SW 1271 (cell line): ENCODE measurements at places on chromosomes 7 and 10.
A peak's percentile ranks its signal among the peaks of the same experiment; 100 is the strongest.

- no peak for DNase-seq
These were observed 52.6 kb downstream of the CHST3 start for GRCh38 chr10:72016608-72017300.

- no peak for DNase-seq
These were observed 99.8 kb upstream of the KIF5B start for GRCh38 chr10:32156031-32156495.

DNA sequence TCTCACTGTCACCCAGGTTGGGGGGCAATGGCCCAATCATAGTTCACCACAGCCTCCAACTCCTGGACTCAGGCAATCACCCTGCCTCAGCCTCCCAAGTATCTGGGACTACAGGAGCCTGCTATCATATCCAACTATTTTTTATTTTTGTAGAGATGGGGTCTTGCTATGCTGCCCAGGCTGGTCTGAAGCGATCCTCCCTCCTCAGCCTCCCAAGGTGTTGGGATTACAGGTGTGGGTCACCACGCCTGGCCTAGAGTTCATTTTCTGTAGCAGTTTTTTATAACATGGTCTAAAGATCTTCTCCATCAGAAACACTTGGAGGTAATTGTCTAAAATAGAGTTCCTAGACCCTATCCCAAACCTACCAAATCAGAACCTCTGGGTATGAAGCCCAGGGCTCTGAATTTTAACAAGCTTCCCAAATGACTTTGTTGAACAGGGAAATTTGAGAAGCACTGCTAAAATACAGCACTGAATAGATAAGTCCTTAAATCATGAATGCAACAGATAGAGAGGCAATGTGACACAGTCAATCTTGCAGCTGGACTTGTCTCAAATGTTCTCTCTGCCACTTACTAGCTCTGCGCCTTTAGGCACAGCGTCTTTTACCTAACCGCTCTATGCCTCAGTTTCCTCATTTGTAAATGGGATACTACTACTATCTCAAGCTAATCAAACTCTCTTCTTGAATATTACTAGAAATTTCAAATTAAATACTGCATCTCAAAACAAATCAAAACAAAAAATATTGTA is 63.7 kb downstream of the CYTH3 start:
- no peak for DNase-seq

DNA sequence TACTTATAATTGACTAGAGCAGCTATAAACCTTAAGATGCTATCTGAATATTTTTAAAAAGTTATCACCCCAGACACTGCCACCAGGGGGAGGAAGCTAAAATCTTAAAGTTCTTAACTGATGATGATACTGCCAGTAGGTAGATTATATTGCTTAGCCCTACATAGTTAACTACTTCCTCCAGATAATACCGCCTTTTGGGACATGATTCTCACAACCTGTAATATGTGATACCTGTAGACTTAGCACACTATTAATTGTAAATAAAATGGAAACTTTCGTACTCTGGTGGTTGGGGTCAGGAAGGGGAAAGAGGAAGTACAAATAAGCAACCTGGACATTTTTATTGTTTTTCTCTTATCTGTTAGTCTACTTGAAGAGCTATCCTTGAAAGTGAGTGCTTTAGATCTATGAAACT is 268.9 kb downstream of the ADK start:
- DNase-seq: no peak

DNA sequence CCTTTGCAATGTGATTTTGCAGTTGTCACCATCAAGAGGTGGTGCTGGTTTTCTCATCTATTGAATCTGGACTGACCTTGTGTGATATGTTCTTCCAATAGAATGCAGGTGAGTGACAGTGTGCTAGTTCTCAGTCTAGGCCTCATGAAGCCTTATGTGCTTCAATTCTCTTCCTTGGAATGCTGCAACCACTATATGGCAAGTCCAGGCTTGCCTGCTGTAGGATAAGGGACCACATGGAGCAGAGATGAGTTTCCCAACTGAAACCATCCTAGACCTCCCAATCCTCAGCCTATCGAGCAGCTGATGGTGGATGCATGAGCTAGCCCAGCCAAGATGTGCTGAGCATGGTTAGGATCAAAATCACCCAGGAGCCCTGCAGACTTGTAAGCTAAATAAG is 32.6 kb upstream of the ARHGAP21 start:
- DNase-seq: no peak

DNA sequence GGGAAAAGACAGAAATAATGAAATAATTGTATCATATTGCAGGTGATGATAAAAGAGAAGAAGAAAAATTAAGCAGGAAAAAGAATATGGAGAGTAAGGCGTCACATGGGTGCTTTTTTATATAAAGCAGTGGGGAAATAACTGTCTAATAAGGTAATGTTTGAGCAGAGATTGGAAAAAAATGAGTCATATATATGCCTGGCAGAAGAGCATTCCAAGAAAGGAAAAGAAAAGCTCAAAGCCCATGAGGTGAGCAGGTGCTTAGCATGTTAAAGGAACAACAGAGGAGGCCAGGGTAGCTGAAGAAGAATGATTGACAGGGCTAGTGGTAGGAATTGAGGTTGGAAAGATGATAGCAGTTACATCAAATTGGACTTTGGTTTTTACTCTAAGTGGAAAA is 739.5 kb downstream of the SORCS1 start:
- no peak for DNase-seq

DNA sequence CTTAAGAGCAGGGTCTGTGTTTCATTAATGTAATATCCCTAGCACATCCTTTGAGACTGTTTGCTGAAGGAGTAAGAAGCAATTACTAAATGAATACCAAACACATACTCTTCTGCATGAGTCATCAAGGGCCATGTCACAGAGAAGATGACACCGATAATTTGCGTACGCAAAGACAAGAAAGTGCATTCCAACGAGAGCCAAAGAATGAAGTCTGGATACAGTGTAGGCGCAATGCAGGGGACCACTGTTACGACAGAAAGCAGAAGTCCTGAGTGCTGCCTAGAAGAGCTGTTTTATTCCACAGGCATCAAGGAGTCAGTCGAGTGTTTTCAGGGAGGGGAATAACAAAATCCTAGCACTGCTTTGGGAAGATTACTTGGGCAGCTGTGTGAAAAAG is 62.7 kb downstream of the VPS41 start:
- DNase-seq: no peak

DNA sequence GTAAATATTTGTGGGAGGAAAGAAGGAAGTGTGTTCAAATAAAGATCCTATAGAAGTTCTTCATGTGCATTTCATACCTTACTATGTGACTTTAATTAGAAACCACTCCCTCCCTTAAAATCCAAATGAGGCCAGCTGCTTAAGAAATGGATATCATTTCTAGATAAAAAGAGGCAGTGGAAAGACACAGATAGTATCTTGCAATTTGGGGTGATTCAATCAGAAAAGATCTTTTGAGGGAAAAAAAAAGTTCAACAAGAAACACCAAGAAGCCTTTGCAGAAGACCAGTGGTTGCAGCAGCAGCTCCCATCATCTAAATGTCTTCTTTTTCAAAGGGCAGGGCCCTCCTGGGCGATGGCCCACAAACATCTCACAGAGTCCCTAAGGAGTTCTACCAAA is 200.1 kb downstream of the LRRN3 start:
- no peak for DNase-seq

- DNase-seq: no peak
These were observed 261.9 kb downstream of the PTPRN2 start for GRCh38 chr7:158325530-158326381.

- no peak for DNase-seq
These were observed 52.3 kb upstream of the CYP2C18 start for GRCh38 chr10:94631077-94631875.

DNA sequence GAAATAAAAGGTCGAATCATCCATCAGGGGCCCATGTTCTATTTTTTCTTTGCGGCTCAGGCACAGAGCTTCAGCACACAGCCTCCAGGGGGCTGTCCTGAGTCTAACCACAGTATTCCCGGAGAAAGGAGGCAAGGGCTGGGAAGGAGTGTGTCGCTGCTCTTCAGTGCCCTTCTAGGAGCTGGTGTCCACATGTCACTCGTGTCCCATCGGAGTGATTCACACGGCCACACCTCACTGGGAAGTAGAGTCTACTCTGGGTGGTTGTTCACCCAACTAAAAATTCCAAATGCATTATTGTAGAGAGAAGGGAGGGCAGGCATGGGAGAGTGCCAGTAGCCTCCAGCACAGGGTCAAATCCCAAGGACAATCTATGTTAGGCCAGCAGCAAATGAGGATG is 114.8 kb upstream of the LANCL2 start:
- peak; percentile 29 for DNase-seq

DNA sequence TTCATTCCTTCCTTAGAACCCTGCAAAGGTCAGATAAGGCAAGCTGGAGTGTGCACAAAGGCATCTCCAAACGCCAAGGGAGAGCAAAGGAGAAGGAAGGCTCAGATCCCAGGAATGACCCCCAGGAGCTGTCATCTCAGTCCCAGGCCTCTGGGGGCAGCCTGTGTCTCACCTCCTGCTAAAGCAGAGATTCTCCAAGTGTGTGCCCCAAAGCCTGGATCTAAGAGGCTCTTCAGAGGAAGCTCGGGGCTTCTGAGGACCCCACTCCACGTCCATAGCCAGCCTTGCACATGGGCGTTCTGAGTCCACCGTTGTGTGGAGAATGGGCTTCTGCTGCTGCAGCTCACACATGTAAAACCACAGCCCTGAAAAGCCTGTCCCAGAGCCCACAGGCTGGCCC is 5.1 kb upstream of the GRID1 start:
- no peak for DNase-seq

- DNase-seq: no peak
These were observed 14.6 kb upstream of the CYP3A5 start for GRCh38 chr7:99694201-99694911.

GRCh38 chr7:99876491-99876890 is 342 bp downstream of the OR2AE1 start:
- DNase-seq: no peak

GRCh38 chr10:49356181-49356580 is 39.7 kb downstream of the DRGX start:
- DNase-seq: no peak

DNA sequence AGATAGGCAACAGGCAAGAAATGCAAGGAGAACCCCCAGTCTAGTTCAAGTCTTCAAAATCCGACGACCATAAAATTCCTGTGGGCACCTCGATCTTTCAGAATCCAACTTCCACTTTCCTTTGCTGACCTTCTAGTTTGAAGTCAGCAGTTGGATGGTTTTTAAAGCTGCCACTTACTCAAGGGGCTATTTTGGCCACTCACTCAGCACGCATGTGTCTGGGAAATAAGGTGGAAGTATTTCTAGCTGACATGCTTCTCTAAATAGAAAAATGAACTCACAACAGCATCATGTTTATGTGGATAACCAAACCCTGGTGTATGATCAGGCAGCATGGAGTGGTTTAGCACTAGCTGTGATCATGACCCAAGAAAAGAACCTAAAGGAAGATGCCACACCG is at the start of gene NRAP:
TSS of gene NRAP (minus strand) at position 134 of the 400 bp plus-strand sequence. CDS start 159 bp downstream, outside the sequence.
- DNase-seq: no peak

DNA sequence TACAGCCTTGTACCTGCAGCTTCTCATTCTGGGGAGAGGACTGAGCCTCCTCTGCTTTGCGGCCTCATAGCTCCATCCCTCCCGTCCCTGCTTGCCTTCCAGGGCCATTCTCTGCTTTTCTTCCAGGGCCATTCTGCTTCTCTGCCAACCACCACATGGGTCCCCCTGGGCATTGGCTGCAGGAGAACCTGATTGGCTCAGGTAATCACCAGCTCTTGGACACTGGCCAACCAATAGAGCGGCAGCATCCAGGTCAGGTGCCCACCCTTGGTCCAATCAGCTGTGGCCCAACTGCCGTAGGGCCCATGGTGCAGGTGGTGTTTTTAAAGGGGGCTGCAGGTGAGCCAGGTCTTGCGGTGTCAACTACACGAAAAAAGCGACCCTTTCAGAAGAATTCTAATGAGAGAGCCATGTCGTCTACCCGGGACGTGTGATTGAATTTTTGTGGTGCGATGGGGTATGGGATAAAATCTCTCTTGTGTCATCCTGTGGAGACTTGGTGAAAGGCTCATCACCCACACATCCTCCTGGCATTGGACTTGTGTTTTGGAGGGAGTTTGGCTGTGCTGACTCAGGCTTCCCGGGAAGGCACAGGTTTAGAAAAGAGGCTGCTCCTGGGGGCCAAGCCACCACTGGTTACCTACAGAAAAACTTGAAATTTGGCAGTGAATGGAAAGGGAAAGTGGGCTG is 46.0 kb upstream of the PODXL start:
- DNase-seq: no peak

DNA sequence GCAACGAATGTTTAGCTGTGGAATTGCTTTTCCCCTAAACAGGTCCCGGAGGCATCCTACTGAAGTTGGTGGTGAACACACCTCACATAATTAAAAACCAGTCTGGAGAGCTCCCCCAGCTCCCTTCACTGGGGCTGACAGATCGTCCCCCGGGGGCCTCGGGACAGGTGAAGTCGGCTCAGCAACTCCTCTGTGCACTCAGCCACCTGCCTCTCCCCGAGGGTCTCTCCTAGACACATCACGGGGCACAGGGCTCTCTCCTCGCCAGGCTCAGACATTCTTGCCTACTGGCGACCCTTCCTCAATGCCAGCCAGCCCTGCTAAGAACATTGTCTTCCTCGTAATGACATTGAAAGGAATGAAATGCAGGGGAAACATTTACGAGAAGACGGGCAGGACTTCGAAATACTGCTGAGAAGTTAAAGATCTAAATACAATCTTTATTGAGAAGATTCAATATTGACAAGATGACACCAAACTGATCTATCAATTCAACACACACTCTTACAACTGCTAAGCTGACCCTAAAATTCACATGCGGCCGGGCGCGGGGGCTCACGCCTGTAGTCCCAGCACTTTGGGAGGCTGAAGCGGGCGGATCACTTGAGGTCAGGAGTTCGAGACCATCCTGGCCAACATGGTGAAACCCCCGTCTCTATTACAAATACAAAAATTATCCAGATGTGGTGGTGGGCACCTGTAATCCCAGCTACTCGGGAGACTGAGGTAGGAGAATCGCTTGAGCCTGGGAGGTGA is 88.1 kb upstream of the DNAAF5 start:
- DNase-seq: no peak

GRCh38 chr10:36393801-36394200 is 731.6 kb upstream of the ANKRD30A start:
- DNase-seq: no peak

- DNase-seq: no peak
These were observed 64.8 kb downstream of the ABLIM1 start for GRCh38 chr10:114593240-114593792.

GRCh38 chr10:52213321-52213752 is 100.7 kb upstream of the DKK1 start:
- no peak for DNase-seq

- no peak for DNase-seq
These were observed 148.8 kb downstream of the PPP1R9A start for GRCh38 chr7:95056107-95056739.

GRCh38 chr7:40099837-40100236 is 34.6 kb downstream of the MPLKIP start:
- DNase-seq: no peak

- no peak for DNase-seq
These were observed 65.1 kb upstream of the ITGA8 start for GRCh38 chr10:15784662-15785300.

GRCh38 chr7:17485904-17486303 is 187.5 kb downstream of the AHR start:
- no peak for DNase-seq
